ENCODE measurements at places on chromosomes 4 and X.

DNA sequence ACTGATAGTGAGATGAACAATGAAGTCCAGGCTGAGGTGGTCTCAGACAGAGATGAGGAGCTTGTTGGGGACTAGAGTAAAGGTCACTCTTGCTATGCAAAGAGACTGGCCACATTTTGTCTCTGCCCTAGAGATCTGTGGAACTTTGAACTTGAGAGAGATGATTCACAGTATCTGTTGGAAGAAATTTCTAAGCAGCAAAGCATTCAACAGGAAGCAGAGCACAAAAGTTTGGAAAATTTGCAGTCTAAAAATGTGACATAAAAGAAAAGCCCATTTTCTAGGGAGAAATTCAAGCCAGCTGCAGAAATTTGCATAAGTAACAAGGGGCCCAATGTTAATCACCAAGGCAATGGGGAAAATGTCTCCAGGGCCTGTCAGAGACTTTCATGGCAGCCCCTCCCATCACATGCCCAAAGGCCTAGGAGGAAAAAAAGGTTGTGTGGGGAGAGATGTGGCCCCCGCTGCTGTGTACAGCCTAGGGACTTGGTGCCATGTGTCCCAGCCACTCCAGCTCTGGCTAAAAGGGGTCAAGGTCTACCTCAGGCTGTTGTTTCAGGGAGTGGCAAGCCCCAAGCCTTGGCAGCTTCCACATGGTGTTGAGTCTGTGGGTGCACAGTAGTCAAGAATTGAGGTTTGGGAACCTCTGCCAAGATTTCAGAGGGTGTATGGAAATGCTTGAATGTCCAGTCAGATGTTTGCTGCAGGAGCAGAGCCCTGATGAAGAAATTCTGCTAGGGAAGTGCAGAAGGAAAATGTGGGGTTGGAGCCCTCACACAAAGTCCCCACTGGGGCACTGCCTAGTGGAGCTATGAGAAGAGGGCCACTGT, 262.8 kb downstream of the DKK2 start:
- no peak for DNase-seq

GRCh38 chr4:24753519-24753918, 41.9 kb upstream of the SOD3 start:
- DNase-seq = peak; percentile 100

GRCh38 chrX:44874420-44875184, 1.6 kb downstream of the KDM6A start:
- no peak for DNase-seq

DNA sequence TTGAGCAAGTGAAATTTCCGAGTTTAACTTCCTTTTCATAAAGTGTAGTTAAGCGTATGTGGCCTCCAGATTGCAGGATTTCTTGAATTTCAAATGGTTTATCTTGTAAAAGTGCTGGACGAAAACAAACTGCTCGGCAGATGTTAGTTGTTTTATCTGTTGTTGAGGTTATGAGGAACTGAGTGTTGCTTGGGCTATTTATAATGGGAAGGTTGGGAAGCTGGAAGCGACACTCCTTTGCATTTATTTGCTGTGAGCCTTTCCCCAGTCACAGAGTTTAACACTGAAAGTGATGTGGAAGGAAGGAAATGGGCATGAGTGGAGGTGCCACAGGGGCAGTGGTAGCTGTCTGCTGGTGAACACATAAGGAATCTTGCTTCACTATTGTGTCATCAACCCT, 284.9 kb downstream of the PCDH7 start:
- DNase-seq = no peak

- no peak for DNase-seq
These were observed 1688.0 kb upstream of the AGA start for GRCh38 chr4:179130122-179130714.

DNA sequence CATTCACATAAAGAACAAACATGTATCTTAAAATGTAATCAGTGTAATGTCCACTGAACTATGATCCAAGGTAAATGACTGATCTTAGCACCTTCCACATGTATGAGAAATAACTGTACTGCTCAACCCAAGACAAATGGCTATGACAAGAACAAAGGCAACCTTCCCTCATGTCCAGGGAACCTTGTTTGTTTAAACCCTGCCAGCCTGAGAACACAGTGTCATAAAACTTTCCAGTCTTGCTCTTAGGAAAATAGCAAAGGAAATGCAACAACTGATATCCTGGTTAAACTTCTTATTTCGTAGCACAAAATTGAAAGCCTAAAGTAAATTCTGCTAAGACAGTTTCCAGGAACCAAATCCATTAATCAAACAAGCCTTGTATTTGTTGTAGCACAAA, 494.3 kb downstream of the IL15 start:
- DNase-seq = no peak

GRCh38 chr4:71377561-71377960, 38.7 kb downstream of the SLC4A4 start:
- peak; percentile 66 for DNase-seq

GRCh38 chr4:102403116-102403515, 57.8 kb upstream of the SLC39A8 start:
- no peak for DNase-seq

DNA sequence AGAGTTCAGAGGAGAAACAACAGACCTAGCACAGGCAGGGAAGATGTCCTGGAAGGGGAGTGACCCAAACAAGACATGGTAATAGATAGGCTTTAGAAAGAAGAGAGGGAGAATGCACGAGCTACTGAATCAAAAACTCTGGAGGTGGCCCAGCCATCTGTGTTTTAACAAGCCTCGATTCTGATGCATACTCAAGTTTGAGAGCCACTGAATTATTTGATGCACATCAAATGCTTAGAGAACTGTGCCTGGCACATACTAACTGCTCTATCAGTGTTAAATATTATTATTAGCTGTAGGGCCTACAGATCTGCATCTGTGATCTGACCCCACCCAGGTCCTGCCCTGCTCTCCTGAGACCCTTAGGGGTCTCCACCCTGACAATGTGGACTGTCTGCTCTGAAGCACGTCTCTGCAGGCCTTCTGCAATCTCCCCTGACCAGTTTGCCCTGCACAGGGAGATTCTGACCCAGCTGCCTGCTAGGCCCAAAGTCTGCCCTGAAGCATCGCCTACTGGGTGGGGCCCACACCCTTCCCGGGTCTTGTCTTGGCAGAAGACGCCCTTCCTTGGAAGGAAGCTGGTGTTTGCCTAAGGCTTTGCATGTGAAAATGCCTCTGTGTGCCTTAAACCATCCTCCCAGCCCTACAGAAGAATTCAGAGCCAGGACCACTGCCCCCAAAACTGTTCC, 201.5 kb upstream of the KLF3 start:
- no peak for DNase-seq

GRCh38 chr4:2871466-2871865, 27.8 kb downstream of the ADD1 start:
- DNase-seq = no peak

DNA sequence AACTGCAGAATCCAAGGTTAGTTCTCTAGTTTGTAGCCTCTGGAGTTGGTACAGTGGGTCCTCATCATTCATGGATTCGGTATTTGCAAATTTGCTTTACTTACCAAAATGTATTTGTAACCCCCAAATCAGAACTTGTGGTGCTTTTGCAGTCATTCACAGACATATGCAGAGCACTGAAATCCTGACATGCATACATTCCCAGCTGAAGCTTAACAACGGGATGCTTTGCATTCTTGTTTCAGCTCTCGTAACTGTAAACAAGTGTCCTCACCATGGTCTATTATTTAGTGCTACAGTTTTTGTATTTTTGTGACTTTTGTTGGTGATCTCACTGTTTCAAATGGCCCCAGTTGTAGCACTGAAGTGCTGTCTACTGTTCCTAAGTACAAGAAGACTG, 16.1 kb downstream of the BEND4 start:
- DNase-seq = no peak

DNA sequence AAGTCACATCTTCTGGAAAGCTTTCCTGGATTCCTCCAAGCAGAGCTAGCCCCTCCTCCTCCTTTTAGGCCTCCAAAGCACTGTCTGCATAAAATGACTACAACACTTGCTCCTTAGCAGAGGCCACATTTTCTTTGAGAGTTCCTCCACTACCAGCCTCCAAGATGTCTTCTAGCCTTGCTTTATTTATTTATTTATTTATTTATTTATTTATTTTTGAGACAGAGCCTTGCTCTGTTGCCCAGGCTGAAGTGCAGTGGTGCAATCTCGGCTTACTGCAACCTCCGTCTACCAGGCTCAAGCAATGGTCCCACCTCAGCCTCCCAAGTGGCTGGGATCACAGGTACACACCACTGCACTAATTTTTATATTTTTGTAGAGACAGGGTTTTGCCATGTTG, 4.6 kb upstream of the GPC4 start:
- no peak for DNase-seq

- DNase-seq = no peak
These were observed 69.1 kb downstream of the PSAPL1 start for GRCh38 chr4:7365462-7366179.

DNA sequence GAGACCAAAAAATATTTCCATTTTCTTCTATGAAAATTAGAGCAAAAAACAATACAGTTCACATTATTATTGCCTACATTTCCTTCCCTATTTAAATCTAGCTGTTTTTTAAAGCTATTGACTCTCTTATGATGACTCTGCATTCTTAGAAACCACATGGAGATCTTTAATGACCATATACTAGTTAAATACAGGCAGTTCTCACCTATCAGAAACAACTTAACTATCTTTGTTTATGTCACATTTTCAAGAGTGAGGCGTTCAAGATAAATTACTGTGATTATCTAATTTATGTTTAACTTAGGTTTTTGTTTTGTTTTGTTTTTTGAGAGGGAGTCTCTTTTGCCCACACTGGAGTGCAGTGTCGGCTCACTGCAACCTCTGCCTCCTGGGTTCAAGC, 3.0 kb downstream of the CISD2 start:
- DNase-seq = no peak

- DNase-seq = no peak
These were observed 755 bp downstream of the ANKRD17 start for GRCh38 chr4:73257651-73258435.

- no peak for DNase-seq
These were observed 21.8 kb upstream of the NAP1L5 start for GRCh38 chr4:88719381-88719780.

DNA sequence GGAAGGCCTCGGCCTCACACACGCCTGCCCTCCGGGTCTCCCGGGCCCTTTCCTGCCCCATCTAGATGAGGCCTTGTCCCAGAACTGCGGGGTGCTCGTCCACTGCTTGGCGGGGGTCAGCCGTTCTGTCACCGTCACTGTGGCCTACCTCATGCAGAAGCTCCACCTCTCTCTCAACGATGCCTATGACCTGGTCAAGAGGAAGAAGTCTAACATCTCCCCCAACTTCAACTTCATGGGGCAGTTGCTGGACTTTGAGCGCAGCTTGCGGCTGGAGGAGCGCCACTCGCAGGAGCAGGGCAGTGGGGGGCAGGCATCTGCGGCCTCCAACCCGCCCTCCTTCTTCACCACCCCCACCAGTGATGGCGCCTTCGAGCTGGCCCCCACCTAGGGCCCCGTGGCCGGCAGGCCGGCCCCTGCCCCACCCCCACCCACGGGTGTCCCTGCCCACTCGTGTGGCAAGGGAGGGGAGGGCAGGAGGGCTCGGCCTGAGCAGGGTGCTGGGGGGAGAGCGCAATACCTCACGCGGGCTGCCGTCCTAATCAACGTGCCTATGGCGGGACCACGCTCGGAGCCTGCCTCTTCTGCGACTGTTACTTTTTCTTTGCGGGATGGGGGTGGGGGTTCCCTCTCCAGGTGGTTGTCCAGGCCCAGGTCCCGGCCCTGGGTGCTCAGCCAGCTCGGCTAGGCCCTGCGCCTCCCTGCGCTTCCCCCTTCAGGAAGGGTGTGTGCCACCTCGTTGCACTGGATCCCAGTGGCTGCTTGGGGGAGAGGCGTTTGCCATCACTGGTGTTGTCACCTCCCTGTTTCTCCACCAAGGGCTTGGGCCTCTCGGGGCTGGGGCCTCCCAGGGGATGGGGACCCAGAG, 3.1 kb downstream of the DUSP9 start:
- DNase-seq = no peak

DNA sequence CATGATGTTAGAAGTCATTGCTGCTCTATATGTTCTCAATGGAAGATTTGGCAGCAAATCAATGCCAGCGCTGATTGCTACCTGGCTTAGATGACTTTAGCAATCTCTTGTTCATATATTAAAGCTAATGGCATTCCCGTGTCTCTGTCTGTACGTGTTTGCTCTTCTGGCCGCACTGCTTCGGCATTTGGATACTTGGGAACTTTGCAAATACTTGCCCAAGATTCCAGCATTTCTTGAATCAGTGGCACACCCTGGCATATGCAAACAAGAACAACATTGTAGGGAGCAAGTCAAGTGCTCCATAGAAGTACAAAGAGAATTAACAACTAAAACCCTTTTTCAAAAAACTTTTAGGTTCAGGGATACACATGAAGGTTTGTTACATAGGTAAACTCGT, 128.9 kb upstream of the TMEM164 start:
- DNase-seq = no peak

- no peak for DNase-seq
These were observed 824.7 kb upstream of the TENM3 start for GRCh38 chr4:181418496-181418895.

GRCh38 chr4:86414686-86415085, 54.8 kb upstream of the MAPK10 start:
- DNase-seq = no peak

DNA sequence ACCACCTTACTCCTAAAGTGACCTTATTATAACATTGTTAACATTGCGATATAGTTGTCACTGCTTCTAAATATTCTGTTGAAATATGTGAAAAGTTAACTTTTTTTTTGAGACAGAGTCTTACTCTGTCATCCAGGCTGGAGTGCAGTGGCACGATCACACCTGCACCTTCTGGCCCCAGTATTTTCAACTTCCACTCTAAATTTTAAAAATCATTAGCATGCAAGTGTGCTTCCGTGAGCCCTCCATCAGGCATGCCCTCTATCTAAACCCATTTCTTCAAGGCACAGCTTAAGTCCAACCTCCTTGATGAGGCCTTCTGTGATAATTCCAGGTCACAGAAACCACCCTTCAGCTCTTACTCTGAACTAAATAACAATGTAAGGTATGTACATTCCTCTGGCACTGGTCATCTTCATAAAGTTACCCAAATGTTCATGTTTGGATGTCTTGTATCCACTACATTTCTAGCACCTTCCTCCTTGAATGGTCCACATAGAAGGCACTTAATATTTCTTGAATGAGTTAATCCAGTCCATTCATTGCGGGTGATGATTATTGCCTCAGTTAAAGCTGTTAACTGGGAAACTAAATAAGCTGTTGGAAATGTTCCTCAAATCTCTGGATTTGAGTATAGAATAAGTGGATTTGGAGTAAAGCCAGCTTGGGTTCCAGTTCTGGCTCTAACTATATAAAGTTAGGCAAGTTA, 38.6 kb upstream of the TMEM131L start:
- no peak for DNase-seq

DNA sequence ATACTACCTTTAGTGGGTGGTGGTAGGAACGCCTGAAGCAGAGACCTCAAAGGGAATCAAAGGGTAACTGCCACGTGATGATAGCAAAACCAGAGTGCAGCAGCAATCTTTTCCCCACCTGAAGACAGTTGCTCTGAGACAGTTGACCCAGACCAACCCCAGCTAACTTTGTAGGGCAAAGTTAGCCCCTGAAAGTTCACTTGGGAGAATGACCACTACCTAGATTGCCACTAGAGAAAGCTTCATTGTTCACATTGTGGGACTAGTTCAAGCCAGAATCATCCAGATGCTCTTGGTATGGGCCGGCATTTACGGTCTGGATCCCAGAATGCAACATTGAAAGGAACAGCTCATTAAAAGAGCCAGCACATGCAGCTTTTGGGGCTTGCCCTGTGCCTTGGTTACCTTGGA, 4.1 kb downstream of the SEPTIN6 start:
- no peak for DNase-seq

All from epithelial cell of prostate (primary cell).